ENCODE measurements at places on chromosomes 5 and 9.

- no peak for DNase-seq
Observed at GRCh38 chr5:1685066-1685465, 114.6 kb downstream of the MRPL36 start.

DNA sequence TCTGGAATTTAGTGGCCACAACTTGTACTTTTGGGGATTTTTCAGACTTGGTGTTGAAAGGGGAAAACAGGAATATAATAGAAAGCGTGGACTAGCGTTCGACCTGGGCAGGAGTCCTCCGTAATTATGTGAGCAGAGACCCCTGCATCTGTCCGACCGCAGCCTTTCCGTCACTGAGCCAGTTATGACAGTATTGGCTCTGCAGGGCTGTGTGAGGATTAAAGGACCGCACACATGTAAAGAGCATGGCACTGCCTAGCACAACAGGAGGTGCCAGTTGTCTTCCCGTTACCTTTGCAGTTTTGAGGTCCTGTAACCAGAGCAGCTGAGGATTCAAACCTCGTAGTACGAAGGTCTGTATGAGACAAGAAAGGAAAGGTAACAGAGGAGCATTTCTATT lies 1.2 kb downstream of the B4GALT7 start:
- DNase-seq, result no peak

DNA sequence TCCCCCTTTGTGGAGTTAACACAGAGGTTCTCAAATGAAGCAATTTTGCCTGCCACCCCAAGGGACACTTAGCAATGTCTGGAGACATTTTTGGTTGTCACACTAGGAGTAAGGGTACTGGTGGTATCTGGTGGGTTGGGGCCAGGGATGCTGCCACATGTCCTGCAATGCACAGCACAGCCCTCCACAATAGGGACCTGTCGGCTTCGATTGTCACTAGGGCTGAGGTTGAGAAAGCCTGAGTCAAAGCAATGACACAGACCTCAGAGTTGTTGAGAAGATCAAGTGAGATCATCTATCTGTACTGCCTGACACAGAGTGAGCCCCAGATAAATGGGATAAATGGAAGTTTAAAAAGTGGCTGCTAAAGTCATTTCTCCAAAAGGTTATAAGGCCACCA lies 249.2 kb upstream of the KLF4 start:
- DNase-seq, result no peak

GRCh38 chr5:163189023-163189553 lies 248.3 kb upstream of the CCNG1 start:
- no peak for DNase-seq

DNA sequence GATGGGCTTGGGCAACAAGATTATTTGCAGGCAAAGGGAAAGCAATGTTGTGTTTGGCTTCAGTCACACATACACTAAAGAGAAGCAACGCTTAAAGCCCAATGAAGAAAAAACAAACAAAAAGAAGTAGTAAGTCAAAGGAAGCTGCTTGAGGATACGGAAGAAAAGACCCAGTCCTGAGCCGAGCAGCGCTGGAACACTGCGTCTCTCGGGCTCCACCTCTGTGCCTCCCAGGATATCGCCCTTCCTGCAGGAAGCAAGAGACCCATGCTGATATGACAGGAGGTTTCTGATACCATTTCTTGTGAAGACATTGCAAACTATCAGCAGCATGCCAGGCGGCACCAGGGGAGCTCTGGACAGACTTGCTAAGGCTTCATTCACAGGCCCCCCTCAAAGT lies 9.9 kb downstream of the GNAQ start:
- DNase-seq, result no peak

DNA sequence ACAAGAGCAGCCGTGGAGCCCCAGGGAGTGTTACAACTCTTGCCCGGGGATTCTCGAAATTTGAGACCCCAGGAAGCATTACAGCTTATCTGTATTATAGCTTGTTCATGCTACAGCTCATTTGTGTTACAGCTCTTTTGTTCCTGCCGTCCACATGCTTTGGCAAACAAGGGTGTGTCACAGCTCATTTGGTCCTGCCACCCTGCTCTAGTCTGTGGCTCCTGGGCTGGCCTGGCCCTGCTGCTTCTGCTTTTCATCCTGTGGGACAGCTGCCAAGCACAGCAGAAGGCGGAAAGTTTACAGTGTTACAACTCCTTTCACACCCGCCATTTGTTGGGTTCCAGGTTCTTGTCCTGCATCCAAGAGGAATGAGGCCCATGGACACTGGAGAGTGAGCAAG lies 685.0 kb downstream of the SLCO4C1 start:
- DNase-seq, result no peak

DNA sequence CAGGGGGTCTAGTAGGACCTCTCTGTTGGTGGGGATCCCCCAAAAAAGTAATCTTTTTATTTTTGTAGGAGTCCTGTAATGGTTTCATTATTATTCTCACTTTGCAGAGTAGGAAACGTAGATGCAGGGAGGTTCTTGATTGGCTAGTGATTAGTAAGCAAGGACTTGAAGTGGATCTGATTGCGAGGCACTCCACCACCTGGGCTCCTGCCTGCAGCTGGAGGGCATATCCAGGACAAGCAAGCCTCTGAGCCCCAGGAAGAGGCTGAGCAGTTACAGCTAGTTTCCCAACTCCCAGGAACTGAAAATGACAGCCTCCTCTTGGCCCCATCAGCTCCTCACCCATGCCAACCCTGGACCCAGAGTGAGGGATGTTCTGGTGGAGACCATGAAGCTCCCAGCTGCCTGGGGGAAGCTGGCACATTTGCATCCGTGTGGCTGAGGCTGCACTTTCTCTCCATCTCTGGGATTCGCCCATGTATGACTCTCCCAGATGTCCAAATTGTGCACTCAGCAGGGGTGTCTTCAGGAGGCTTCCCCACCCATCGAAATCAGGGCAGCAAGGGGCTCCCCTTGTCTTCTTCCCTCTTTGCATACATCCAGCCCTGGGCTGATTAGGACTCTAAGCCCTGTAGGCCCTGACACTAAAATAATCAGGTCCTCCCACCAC lies 10.2 kb downstream of the KCNIP1 start:
- no peak for DNase-seq

DNA sequence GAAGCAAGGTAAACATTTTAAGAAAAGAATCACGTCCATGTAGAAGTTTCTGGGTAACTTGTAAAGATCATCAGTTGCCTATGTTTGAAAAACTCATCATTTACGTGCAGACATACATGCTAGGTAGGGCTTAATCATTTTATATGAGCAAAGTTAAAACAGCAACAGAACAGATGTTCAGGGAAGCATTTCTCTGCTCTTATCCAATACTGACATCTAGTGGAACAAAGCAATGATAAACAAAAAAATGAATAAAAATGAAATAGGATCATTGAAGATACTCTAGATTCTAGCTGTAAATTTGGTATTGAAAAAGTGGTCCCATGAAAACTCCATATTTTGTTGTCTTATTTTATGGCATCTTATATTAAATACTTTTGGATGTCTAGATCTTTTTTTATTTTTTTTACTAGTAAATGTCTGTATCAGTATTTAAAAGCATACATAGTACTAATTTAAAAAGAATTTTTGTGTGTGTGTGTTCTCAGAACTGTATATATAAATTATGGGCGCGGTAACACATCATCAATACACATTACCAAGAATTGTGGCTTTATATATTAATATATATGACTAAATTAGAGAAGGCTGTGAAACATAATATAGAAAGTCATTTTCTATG lies 1050.2 kb downstream of the CDH12 start:
- DNase-seq, result no peak

GRCh38 chr5:66974256-66974655 lies 222.3 kb downstream of the CD180 start:
- DNase-seq, result no peak

DNA sequence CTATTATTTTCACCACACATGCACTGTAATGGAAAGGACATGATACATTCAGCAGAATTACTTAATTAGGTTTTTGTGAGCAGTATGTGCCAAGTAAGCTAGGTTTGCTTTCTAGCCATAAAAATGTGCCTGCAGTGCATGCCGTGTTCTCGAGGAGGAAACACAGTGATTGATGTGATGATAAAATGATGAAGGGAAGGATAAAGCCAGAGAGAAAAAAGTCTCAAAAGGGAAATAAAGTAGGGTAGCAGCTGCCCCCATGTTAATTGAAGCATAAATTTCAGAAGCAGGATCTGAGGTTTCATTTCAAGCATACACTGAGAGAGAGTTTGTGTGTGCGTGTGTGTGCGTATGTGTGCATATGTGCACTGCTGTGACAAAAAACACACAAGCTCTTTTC lies 714.2 kb upstream of the C9orf72 start:
- DNase-seq, result no peak
